ENCODE measurements at places on chromosomes 3 and 15.
A peak's percentile ranks its signal among the peaks of the same experiment; 100 is the strongest.

- no peak for DNase-seq
These were observed 35.5 kb upstream of the NIT2 start for GRCh38 chr3:100299016-100299415.

DNA sequence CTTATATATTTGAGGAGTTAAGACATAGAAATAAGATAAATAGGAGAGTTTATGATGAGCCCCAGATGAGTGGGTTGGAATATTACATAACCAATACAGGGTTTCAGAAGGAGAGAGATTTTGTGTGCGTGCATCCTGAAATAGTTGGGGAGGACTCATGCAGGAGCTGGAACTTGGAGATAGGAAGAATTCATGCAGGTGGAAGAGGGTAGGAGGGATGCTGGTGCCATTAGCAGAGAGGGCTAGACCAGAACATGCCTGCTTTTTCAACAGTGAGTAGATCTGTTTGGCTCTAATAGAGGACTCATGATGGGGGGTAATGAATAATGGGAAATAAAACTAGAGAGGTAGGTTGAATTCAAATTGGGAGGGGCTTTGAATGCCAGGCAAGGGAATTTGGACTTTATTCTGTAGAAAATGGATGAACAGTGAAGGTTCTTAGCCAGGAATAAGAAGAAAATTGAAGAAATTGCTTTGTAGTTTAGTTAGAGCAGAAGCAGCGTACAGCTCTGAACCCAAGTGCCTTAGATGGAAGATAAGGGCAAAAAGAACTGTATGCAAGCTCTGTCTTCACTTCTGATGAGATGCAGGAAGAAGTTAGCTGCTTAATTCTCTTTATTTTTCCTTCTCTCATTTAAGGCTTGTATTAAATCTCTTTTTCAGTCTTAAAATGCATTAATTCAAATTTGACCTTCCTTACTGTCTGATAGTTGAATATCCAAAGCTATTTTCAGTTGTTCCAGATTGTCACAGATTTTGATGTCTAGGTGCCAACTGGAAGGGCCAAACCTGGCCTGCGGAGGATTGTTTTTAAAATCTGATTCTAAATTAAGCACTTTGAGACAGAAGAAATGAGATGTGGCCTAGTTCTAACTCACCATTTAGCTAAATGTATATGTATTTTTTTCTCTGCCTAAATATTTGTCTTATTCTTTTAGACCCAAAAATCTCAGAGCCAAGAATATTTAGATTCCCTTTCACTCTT, 86.3 kb downstream of the PPM1L start:
- no peak for DNase-seq

GRCh38 chr3:170889132-170889531, 19.1 kb upstream of the RPL22L1 start:
- DNase-seq: no peak

- DNase-seq: no peak
These were observed 228.1 kb downstream of the FEZF2 start for GRCh38 chr3:62145086-62145757.

DNA sequence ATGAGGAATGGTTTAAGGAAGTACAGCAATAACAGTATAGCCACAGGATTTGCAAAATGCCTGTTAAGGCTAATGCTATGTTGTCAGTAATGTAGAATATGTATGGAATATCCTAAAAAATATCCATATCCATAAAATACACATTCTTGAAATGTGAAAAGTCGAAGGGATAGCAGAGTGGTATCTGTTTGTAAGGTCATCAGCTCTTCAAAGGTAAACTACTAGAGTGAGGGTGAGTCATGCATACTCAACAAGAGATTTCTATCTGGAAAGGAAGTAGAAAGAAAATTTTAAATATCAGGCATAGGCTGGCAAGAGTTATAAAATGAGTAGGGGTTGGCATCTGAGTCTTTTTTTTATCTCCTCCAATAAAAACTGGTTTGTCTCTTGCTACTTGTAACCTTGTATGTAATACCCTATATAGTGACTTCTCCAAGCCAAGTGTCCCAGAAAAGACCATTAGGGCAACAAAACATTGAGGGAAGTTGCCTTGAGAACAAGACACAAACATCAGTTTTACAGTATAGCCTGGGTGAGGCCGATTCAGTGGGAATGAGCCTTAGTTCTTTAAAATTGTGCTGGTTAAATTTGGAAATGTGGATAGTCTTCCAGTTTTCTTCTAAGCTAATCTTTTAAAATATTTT, 103.1 kb downstream of the SPATA16 start:
- no peak for DNase-seq

DNA sequence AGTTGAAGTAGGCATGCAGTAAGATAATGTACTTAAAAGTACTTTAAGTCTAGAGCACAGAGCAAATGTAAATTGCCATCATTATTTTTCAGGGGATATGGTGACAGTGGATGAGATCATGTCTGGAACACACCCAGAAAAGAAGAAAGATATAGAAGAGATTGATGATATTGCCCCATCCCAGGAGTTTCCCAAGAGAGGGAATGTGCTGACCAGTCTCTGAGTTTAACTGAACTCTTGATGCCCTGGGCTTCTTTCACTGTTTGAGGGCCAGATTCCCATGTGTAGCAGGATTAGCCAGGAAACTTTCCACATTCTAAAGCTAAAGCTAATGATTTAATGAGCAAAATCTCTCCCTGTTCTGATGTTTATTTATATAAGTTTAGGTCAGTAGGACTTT, 366.8 kb upstream of the UMPS start:
- DNase-seq: no peak

- DNase-seq: no peak
These were observed 11.6 kb upstream of the CLPX start for GRCh38 chr15:65196637-65197336.

DNA sequence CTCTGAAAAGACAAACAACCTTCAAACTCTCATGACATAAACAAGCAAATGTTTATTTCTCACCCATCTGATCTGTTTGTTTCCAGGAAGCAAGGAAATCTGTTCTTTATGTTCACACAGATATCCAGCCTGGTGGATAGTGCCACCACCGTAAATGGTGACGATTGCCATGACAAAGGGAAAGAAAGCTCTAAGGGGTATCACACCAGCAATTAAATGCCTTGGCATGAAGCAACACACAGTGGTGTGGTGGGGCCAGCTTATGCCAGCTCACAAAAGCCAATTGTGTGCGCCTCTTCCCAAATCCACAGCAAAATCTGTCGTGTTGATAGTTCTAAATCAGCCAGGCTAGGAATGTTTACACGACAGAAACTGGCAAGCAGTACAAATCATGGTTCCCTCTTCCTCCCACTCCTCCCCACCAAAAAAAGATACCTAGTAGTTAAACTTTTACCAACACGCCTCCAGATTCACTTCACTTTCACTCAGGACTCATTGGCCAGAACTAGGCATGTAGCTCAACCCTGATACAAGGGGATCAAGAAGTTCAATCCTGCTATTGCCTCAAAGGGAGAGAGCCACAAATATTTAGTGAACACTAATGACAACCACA, 189.2 kb upstream of the SLCO3A1 start:
- DNase-seq: no peak

DNA sequence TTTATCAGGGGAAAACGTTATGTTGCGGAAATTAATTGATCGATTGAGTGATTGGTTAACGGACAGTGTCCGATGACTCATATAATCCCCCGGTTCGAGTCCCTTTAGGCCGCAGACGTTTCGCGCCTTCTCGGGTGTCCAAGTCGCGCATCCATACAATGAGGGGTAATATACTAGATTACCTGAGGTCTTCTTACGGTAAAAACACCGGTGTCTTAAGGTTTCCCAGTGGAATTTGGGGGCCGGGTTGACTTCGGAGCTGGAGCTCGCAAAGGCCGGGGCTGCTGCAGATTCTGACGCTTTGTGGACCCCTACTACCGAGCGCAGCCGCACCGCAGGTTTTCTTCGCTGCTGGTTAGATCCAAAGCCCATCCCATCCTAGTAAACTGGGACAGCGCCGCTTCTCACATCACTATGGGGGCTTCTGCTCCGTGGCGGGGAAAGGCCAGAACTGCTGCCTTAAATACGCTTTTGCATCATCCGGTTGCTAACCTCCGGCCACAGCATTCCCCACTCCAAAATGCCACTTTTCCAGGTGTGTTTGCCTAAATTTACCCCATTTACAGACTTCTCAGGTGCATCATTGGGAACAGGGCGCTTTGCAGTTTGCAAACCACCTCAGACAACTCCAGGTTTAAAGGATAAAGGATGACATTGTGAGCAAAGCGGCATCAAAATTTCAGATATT, 858 bp upstream of the SACM1L start:
- peak; percentile 25 for DNase-seq

DNA sequence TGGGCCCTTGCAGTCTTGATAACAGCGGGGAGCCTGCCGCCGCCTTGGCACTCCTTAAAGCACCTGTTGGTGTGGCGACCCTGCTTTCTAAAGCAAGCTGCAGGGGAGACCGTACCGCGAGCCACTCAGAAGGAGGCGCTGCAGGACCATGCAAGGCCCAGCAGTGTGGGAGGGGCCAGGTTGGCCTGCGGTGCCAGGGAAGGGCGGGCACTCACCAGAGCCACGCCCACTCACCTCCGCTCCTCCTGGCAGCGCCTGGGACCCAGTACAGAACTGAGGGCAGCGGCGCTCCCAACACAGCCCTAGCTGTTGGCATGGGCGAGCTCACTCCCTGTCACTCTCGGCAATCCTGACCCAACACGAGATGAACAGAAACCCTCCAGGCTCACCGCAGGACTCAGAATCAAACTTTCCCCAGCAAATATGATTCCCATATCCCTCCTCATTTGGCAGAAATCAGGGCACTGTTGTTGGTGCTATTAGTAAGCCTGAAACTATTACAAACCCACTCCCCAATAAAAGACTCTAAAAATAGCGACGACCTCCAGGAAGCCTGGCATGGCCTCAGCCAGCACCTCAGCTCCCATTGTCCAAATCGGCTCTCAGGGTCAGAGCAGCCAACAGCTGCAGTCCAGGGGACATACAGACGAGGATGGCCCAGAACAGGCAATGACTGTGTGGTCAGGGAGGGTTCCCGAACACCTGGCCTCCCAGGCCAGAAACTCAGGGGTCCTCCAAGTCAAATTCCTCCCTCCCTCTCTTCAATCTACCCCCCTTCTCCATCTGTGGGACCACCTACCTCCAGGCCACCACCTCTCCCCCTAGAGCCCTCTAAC, 77.2 kb downstream of the TBC1D2B start:
- peak; percentile 76 for DNase-seq

GRCh38 chr15:66763186-66764071, 61.4 kb downstream of the SMAD6 start:
- no peak for DNase-seq

- no peak for DNase-seq
These were observed 11.4 kb downstream of the C3orf49 start for GRCh38 chr3:63830526-63830925.

- DNase-seq: no peak
These were observed 10.8 kb upstream of the MFSD1 start for GRCh38 chr3:158790901-158791589.

DNA sequence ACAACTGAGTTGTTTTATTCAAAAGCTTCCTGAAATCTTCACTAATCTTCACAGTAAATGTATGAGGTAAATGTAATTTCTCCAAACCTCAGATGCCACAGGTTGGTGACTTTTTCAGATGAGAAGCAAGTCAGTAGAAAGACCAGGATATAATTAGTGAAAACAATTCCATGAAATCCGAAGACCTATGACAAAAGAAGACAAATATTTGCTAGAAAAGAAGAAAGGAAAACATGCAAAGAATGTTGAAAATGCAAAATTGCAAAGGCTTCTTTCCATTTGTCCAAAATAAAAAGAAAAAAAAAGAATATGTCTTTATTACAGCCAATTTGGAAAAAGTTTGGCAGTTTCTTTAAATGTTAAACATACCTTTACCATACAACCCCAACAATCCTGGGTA, 88.3 kb upstream of the MYRIP start:
- DNase-seq: no peak

DNA sequence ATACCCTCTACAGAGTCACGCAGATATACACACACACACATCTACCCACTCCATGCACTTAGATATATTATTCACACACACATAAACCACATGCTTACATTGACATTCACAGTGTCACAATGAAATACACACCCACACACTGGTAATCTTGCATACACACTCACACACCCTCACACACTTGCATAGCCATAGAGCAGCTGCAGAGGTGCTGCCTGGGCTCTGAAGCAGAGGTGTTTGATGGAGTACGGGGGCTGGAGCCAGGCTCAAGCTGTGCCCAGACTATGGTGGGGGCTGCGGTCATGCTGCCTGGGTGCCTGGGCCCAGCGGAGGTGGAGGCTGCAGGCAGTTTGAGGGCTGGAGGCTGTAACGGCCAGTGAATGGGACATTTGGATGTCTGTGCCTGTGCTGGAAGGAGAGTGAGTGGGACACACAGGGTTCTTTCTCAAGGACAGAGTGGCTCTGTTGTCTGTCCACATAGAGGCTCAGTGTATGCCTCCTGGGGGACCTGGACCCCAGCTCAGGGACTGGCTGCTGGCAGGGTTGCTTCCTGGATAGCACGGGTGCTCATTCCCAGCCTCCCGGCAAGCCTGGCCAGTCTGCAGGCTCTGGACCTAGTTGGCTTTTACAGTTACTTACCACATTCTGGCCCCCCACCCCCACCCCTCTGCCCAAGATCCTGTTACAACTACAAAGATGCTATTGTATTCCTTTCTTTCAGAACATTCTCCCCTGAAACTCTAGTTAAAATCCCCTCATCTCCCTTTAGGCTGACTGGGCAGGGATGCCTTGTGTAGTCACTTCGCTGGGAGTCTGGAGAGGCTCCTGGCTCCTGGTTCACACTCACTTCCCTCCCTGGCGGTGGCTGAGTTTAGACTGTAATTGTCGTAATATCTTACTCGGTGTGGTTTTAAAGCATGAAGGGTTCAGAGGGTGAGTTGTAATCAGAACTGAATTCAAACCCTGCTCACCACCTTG, 12.5 kb downstream of the GASK1A start:
- no peak for DNase-seq

- DNase-seq: no peak
These were observed 42.1 kb upstream of the ACTC1 start for GRCh38 chr15:34837246-34838016.

DNA sequence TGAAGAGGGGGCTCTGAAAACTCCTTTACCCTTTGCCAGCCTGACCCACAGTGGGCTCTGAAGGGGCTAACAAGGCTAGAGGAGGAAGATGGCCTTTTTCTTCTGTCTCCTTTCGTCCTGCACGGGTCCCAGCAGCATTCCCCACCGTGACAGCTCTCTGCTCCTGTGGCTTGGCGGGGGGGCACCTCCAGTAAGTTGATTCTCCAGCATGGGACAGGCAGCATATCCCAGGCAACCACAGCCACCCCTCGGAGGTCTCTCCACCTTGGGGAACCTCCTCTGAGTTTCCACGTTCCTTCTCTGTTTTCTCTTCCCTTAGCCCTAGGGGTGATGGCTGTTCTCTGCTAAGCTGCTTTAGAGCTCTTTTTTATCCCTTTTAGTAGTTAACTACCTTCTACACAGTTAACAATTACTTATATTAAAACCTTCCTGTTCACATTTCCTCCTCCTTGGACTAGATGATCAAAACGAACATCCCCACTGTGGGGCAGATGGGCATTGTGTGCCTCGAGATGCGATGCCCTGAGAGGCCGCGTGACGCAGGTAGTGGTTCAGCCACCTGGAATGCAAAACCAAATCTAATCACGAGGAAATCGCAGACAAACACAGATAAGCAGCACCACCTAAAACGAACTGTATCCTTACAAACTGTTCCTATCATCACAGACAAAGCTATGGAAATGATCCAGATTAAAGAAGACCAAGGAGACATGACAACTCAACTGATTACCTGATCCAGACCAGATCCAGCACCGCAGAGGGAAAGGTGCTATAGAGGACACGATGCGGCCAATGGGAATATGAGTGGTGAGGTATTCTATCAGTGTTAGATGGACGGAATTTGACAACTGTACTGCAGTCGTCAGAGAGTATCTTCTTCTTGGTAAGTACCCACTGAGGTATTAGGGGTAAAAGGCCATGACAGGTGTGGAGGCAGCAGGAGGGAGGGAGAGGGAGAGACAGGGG, 27.7 kb downstream of the TSPAN3 start:
- DNase-seq: no peak
